Hippocampal formation (tissue), 2 donors: ENCODE measurements at places on chromosomes 1 and 21.

GRCh38 chr1:208868554-208868953 lies 624.4 kb upstream of the PLXNA2 start:
- DNase-seq = no peak

- DNase-seq = no peak
Observed at GRCh38 chr1:206895325-206895724, 1.9 kb upstream of the IL24 start.

DNA sequence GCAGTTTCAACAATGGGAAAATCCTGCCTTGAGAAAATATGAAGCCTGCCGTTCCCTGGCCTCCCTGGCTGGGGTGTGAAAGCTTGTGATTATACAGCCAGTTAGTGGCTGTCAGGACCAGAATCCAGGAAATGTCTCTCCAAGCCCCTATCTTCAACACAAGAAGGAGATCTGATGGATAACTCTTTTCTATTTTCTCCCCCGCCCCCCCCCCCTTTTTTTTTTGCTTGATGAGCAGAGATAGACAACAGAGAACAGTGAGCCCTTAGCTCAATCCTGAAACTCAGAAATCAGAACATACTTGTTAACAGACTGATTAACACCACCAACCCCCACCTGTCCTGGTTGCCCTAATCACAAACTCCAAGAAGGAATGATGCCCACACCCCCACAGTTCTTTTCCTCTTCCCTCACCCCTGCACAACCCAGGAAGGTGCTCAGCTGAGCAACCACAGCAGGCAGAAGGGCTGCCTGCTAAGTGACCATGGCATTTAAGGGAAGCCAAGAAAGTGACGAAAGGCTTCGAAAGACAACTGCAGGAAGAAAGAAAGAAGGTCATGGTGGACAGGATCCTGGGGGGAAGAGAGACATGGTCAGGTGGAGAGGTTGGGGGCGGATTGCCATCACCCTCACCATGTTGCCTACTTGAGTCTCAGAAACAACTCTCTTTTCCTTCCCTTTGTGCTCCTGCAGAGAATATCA lies 12.3 kb upstream of the DENND2D start:
- DNase-seq = no peak

DNA sequence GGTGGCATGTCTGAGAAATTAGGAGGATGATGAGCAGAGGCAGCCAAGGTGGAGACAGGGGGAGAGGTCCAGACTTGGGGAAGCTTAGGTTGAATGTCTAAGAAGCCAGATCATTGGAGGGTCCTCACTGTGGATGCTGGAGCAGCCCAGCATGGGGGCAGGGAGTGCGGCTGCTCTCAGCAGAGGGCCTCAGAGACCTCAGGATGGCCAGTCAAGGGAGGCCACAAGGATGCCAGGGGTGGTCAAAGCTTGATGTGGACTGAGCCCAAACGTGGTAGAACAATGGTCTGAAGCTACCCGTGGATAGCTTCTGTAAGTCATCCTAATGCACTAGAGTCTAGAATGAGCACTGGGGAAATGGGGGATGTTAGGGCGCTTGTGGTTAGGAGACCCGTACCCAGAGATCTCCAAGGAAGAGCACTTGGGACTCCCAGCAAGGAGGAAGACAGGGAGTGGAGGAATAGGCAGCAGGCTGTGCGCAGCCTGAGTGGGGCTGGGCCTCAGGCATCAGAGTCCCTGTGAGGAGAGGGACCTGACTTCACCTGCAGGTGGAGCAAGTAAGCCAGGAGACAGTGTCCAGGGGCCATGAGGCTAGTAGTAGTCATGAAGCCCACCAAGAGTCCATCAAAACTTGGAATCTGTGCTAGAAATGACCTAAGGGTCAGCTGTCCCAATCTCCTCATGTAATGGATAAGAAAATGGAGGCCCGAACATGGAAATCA lies 4.3 kb upstream of the S100A9 start:
- DNase-seq = no peak

- DNase-seq = no peak
Observed at GRCh38 chr1:224047538-224047937, 66.4 kb upstream of the FBXO28 start.

DNA sequence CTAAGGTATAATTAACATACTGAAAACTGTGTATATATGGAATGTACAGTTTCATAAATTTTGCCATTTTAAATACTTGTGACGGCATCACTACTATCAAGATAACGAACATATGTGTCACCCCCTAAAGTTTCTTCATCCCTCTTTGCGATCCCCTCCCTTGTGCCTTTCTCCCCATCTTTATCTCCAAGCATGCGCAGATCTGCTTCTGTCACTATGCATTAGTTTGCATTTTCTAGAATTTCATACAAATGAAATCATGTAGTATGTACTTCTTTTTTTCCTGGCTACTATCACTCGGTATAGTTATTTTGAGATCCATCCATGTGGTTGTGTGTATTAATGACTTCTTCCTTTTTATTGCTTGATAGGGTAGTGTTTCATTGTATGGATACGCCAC lies 154.9 kb downstream of the ZNF648 start:
- no peak for DNase-seq

GRCh38 chr1:104905322-104905721 lies 1155.6 kb downstream of the AMY1C start:
- no peak for DNase-seq

GRCh38 chr21:26967062-26967913 lies at the start of gene ADAMTS5:
TSS of gene ADAMTS5 (minus strand) at chr21:26967088. CDS start at chr21:26966391, 697 bp downstream.
- no peak for DNase-seq

DNA sequence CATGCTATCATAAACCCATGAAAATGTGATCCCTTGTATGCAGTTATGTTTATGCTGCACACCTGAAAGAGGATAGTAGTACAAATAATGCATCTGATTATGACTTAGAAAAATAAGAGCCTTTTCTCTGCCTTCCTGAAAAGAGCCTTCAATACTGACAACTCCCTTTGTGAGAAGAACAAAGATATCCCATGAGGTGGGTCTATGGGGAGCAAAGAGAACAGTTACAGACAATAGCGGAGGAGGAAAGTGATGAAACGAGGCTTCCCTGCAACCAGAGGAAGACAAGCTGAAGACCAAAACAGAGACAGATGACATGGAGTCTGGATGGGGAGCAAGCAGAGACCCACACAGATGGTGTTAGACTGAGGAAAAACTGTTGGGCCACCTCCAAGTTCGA lies 598.3 kb upstream of the PLXNA2 start:
- DNase-seq = no peak

GRCh38 chr21:41008974-41009373 lies 159.0 kb upstream of the BACE2 start:
- DNase-seq = no peak

DNA sequence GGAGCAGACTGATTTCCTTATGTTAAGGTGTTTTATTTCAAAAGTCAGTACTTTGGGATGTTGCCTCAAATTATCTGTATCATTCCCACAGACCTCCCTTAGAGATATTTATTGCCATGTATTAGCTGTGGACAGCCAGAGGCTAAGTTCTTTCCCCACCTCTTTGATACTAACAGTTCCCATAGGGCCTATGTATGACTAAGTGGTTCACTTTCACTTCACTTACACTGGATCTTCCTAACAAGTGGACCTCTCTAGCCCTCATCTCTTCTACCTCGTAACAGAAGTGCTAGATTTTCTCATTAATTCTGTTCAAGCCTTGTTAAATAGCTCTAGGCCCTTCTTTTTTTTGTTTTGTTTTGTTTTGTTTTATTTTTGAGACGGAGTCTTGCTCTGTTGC lies 6.2 kb downstream of the TRAF5 start:
- DNase-seq = no peak

DNA sequence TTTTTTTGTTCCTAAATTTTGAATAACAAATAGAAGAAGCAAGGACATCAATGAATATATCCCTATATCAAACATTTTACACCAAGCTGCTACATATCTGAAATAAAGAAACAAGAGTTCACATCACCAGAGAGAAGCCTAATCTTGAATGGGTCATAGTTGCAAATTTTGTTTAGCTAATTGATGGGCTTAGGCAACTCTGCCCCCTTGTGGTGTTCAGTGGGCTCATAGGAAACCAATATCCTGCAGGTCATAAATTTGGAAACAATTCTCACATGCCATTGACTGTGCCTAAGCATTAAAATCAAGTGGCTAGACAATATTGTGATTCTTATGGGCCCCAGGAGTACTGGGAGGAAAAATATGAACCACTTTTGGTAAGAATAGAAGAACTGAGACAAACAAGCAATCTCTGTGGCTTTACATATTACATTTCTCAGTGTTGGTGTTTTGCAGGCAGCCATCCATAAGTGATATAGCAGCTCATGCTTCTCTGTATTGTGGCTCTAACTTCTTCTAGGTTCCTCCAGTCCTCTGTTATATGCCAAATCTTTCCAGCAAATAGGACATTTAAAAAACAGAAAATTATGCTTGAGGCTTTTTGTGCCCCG lies 1262.8 kb upstream of the PRMT6 start:
- DNase-seq = peak; percentile 26

DNA sequence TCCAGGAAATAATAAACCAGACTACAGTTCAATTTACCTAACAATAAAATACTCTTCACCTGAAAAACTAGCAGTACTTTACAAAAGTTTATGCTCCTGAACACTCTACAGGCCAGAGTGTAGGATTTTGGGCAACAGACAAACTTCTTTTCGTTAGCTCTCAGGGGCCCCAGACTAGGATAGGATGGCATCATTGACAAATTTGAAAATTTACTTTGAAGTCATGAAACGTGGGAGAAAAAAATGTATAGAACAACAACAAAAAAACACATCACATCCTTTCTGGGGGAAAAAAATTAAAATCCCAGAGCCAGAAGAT lies 1.2 kb downstream of the PTP4A2 start:
- no peak for DNase-seq

- DNase-seq = no peak
Observed at GRCh38 chr1:43415901-43416300, 26.2 kb downstream of the SZT2 start.

DNA sequence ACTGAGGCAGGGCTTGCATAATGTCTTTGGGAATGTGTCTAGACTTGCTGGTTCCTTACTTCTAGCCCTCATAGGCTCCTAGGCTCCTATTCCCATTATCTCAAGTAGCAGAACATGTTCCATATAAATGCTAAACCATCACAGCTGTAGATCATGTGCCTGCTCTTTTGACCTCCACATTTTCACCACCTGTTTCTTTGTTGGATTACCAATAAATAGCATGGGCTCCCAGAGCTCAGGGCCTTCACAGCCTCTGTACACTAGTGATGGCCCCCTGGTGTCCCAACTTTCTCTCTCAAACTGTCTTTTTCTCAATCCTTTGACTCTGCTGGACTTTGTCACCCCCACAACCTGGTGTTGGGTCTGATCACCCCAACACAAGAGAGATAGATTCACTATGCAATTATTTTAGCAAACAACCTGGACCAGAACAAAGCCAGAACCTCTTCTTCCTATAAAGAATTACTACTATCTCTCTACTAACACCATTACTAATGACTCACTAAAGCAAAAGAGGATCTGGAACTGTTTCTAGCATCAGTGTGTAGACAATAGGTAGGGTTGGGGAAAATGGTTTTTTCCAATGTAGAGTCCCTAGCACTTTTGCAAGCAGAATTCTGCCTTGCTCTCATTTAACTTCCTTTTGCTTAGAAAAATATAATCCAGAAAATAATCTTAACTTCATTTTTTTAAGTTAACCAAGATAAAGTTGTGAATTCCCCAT lies 51.7 kb downstream of the WLS start:
- DNase-seq = no peak

DNA sequence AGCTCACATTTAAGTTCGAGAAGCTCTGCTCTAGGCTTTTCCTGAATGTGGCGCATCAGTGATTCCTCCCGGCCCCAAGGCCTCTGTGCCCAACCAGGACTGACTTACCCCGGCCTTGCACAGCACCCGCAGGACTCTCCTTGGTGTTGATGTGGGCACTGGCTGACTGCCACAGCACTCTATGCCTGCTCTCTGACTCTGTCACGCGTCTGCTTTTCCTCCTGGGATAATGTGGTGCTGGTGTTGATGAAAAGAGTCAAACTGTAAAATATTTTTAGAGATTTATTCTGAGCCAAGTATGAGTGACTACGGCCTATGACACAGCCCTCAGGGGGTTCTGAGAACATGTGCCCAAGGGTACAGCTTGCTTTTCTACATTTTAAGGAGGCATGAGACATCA lies 15.5 kb upstream of the SLC2A5 start:
- DNase-seq = no peak

DNA sequence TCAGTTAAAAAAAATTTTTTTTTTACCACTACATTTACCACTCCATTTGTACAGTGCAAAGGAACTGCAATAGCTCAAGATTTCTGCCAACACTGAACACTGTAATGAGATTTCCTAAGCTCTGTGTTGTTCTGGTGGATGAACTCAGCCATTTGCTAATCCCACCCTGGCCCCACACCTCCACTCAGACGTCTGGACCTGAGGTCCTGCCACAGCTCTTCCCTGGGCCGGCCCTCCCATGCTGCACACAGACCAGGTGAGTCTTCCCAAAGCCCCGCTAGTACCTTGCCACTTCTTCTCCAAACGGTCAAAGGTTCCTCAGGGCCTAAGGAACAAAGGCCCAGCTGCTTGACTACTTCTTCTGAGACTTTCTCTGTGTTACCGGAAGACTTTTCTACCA lies 56.4 kb downstream of the SLC45A1 start:
- no peak for DNase-seq

GRCh38 chr21:38507374-38507942 lies 9.2 kb upstream of the ERG start:
- no peak for DNase-seq

GRCh38 chr1:165403835-165404482 lies 41.0 kb downstream of the RXRG start:
- no peak for DNase-seq

DNA sequence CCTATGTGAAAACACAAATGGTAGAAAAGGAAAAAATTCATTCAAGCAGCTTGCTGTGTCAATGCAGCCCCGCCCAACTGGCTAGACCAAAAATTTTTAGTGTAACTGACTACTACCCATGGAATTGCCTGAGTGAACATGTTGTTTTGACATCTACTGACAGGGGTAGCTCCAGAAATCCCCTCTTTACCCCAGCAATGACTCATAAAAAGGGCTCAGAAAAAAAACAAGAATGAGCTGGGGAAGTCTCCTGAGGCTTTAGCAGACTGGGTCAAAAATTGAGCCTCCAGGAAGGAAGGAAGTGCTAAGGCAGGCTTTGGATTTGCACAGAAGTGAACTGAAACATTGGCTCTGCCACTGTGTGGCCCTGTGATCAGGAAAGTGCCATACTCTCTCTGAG lies 24.4 kb upstream of the FGGY start:
- DNase-seq = no peak

GRCh38 chr1:200483491-200484143 lies 73.8 kb upstream of the ZNF281 start:
- DNase-seq = no peak
